ENCODE measurements at places on chromosomes 6 and 20. TPM values are rescaled to one million over a fixed set of nuclear protein-coding genes. Genes with fewer than 3 reads are reported as not detected.

DNA sequence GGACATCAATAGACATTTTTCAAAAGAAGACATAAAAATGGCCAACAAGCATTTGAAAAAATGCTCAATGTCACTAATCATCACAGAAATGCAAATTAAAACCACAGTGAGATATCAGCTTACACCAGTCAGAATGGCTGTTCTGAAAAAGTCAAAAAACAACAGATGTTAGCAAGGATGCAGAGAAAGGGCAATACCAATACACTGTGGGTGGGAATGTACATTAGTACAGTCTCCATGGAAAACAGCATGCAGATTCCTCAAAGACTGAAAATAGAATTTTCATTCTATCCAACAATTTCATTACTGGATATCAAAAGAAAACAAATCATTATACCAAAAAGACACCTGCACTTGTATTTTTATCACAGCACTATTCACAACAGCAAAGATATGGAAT, 85.3 kb downstream of the DCDC2 start:
- no peaks in the 10 kb centered on the region for H3K4me1 ChIP-seq
- no peak overlapping the region for H3K27ac ChIP-seq
- H3K36me3 ChIP-seq: peaks cover 43% of the 10 kb centered on the region
- H3K4me3 ChIP-seq: no peak overlapping the region
- H3K27me3 ChIP-seq: no peaks in the 10 kb centered on the region

DNA sequence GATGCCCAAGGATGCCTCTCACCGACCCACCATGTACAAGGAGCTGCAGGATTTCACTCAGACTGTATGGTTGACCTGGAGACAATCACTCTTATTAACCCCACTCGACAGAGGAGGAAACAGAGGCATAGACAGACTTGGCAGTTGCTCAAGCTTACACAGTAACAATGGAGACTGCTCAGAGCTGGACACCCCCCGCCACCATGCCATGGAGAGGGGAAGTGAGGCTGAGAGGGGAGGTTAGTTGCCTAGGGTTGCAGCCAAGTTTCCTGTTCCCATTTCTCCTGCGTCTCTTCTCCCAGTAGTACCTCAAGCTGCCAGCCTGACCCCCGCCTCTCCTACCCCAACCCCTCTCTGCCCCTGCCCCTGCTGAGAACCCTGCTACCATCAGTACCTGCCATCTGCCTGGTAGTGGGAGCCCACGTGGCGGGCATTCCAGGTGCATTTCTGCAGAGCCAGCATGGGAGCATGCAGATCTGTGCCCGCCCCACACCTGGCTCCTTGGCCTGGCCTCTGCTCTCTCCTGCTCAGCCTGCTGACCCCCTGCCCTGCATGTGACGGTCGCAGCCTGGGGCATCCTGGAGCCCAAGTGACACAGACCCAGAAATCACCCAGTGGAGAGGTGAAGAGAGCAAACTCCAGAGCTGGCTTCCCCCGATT, 157.7 kb downstream of the PREX1 start:
- H3K4me1 ChIP-seq: peaks cover 13% of the 10 kb centered on the region
- H3K4me3 ChIP-seq: no peak overlapping the region
- no peaks in the 10 kb centered on the region for H3K36me3 ChIP-seq
- no peak overlapping the region for H3K27ac ChIP-seq

DNA sequence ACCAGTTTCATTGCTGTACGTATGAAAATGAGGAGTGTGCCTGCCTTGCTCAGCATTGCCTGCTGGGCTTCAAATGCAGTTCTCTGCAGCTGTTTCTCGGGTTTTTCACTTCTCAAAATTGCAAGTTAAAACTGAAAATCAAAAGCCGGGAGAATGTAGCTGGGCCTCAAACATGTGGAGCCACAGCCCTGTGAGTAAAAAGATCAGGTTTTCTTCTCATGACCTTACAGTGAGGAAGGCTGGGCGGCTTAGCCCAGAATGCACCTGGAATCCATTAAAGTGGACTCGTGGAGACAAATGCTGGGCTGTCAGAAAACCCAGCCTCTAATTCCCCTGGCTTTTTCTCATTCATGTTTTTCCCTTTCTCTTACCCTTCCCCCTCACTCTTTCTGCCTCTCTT, 34.4 kb downstream of the DSE start:
- peaks cover 11% of the 10 kb centered on the region for H3K27me3 ChIP-seq
- no peak for DNase-seq
- no peaks in the 10 kb centered on the region for H3K4me1 ChIP-seq
- no peaks in the 10 kb centered on the region for H3K36me3 ChIP-seq
- no peak overlapping the region for H3K27ac ChIP-seq

GRCh38 chr20:37230200-37230599, 31.4 kb downstream of the GHRH start:
- H3K4me1 ChIP-seq: no peaks in the 10 kb centered on the region
- H3K36me3 ChIP-seq: peaks cover 98% of the 10 kb centered on the region

- no peak overlapping the region for H3K27ac ChIP-seq
- H3K27me3 ChIP-seq: peaks cover 13% of the 10 kb centered on the region
- H3K4me1 ChIP-seq: no peaks in the 10 kb centered on the region
- DNase-seq: no peak
These were observed 28.6 kb upstream of the SIM1 start for GRCh38 chr6:100493206-100493888.

DNA sequence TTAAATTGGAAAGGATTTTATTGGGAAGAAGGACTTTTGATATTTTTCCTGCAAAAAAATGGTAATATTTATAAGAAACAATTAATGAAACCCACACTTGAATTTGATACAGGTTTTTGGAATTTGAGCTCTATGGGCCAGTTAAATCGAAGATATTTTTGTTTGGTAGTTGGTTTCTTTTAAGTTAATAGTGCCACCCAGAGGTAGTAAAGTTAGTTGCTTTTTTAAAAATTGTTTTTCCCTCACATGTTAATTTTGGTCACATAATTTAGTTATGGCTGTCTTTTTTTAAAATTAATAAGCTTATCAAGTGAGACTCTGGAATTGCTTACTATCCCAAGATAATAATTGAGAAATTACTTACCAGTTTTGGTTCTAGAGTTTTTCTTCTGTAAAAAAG, 7.1 kb downstream of the PRIM2 start:
- peaks cover 9% of the 10 kb centered on the region for H3K36me3 ChIP-seq
- H3K4me3 ChIP-seq: no peak overlapping the region
- no peak overlapping the region for H3K27ac ChIP-seq

GRCh38 chr20:34012735-34013134, 19.0 kb downstream of the RALY start:
- H3K27ac ChIP-seq: peak overlapping the region; percentile 0
- no peak for DNase-seq
- H3K4me1 ChIP-seq: peaks cover 96% of the 10 kb centered on the region
- H3K36me3 ChIP-seq: 0 out of 3 replicates have a peak, but pooled peaks cover 9% of the 10 kb centered on the region

MCCD1 gene
- 0.15 TPM for total RNA-seq

GRCh38 chr20:38113401-38114325, 51.4 kb downstream of the TGM2 start:
- H3K27me3 ChIP-seq: no peaks in the 10 kb centered on the region
- H3K4me1 ChIP-seq: peaks cover 51% of the 10 kb centered on the region
- no peak overlapping the region for H3K27ac ChIP-seq
- DNase-seq: peak; percentile 78

ANKS1A gene
- total RNA-seq: 15.1 TPM

HELZ2 gene
- 8.4 TPM for total RNA-seq

GRCh38 chr6:160163425-160163824, 41.8 kb downstream of the SLC22A1 start:
- DNase-seq: no peak
- H3K4me1 ChIP-seq: peaks cover 34% of the 10 kb centered on the region
- no peaks in the 10 kb centered on the region for H3K27me3 ChIP-seq
- no peak overlapping the region for H3K27ac ChIP-seq
- no peaks in the 10 kb centered on the region for H3K36me3 ChIP-seq

DNA sequence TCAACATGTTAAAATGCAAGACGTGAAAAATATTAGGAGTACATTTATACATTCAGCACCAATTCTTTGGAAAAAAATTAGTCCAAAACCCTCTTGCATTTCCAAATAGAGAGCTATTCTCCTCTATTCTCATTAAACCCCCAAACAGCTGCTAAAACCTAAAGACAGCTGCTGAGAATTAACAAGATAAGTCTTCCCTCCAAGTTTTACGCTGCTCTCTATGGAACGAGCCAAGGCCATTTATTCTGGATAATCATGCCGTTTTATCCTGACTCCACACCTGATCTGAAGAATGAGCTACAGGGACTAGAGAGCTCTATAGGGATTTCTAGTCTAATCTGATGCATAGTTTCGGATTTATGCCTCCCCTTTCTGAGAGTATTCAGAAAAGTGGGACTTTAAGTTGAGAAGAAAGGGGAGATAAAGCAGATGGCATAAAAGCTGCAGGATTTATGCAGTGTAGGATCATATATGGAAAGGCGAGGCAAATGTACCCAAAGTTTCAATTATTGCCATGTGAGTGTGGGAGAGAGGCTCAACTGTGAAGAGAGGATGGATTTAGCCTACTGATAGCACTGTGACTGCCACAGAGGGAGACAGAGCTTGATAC, 64.7 kb upstream of the HS3ST5 start:
- no peak overlapping the region for H3K4me3 ChIP-seq
- H3K27me3 ChIP-seq: no peaks in the 10 kb centered on the region
- H3K36me3 ChIP-seq: no peaks in the 10 kb centered on the region
- no peak overlapping the region for H3K27ac ChIP-seq
- H3K4me1 ChIP-seq: no peaks in the 10 kb centered on the region

DNA sequence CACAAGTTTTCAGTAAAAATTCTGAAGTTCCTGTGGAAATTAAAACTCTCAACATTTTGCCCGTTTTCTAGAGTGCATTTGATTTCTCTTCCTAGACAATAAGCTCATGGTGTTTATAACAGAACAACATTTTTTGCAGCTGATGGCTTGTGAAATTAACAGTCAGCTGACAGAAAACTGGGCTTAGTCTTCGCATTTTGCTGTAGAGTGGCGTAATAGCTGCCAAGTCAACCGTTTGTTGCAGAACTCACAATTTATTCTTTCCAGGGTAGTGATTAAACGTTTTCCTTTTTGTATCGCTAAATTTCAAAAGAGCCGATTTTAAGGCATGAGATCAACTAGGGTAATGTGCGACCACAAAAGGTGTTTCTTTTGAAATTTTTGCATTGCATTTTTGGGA, 1.4 kb downstream of the SPO11 start:
- no peak overlapping the region for H3K4me3 ChIP-seq
- no peak overlapping the region for H3K27ac ChIP-seq
- peaks cover 10% of the 10 kb centered on the region for H3K4me1 ChIP-seq
- no peak for DNase-seq
- H3K36me3 ChIP-seq: no peaks in the 10 kb centered on the region

Measured in HepG2 (cell line).